ENCODE measurements at places on chromosomes 6 and 20.

- no peak for DNase-seq
These were observed at the start of gene SRMS for GRCh38 chr20:63547725-63548480. TSS of gene SRMS (minus strand) at chr20:63547749. CDS start at chr20:63547463, 286 bp downstream.

GRCh38 chr6:90146921-90147649 lies 149.6 kb downstream of the BACH2 start:
- DNase-seq, result no peak

DNA sequence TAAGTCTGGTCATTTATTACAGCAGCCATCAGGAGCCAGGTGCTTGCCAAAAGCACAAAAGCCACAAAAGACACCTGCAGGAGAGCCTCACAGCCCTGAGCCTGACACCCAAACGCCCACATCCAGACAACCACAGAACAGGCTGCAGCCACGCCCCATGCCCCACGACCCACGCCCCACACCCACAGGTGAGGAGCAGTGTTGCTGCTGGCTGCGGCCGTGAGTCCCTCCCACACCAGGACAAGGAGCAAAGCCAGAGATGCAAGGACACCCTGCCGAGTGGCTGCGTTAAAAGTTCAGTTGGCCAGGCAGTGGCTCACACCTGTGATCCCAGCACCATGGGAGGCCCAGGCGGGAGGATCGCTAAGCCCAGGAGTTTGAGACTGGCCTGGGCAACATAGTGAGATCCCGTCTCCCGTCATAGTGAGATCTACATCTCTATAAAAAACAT lies 43.0 kb downstream of the SLC2A4RG start:
- peak; percentile 15 for DNase-seq

DNA sequence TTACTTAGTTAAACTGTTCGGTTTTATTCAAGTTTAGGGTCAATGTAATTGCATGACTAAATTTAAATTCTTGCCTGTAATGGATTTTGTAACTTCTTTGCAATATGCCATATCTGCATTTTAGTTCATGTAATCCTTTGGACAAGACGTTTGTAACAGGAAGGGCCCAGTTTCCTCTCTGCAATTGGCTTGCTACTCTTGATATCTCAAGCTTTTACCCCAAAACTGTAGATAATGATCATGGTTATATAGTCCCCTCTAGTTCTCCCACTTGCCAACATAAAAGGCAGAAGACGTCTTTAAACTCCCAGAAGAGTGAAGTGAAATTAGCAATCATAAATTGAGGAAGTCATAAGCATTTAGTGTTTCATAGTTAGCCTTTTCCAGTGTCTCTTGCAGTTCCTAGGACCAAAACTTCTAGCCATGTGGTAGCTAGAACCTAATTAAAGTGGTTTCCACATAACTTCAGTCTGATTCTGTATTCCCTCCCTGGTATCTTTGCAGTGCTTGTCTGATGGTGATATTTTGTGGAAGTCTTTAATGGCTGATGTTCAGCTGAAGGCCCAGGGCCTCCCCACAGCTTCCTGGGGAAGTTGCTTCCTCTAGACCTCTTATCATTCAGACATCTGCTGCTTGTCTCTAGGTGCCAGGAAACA lies 117.8 kb upstream of the SUPT3H start:
- DNase-seq, result no peak

DNA sequence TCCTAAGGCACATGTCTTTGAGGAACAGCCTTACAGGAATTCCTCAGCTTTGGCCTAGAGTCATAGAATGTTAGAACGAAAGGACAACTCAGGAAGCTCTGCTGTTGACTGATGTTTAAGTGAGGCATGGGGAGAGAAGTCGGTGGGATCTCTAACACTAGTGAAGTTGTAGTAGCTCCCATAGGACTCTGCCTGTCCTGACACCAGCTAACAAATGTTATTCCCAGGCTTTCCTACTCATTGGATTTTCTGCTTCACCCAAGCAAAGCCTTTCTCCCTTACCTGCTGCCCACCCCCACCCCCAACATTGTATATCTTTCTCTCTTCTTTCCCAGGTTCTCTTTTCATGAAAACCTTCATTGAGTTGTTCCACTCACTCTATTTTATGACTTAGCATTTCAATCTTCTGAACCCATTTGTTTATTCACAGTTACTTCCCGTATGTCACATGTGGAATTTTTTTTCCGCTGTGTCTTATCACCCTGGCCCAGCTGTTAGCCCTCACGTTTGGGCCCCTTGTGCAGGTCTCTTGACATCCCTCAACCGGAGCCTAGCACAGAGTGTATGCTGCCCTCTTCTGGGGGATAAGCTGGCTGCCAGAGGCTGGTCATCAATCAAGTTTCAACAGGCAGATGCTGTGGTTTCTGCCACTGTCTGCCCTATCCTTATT lies 39.2 kb upstream of the RNF8 start:
- DNase-seq, result no peak

DNA sequence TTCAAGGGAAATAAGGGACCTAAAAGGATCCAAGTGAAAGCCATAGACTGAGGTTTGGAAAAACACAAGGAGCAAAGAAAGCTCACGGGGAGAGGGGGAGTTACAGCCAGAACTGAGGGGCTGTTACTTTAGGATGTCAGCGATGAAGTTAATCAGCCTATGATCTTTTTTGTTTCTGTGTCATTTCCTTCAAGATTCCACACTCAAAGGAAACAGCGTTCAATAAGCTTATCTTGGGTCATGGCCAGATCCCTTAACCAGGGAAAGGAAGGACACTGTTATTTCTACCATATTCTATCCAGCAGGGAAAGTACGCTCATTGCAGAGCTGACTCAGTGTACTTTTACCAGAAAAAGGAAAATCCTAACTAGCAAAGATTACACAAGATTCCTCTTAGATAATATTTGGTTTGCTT lies 132.8 kb downstream of the PFDN4 start:
- no peak for DNase-seq

- no peak for DNase-seq
These were observed 73.3 kb upstream of the LYRM2 start for GRCh38 chr6:89711801-89712200.

GRCh38 chr6:87908978-87909811 lies 138.4 kb upstream of the SPACA1 start:
- no peak for DNase-seq

- DNase-seq, result no peak
These were observed 1.4 kb upstream of the SSR1 start for GRCh38 chr6:7314414-7314813.
